ENCODE measurements at places on chromosomes 3 and 15.

GRCh38 chr3:42375121-42375800, 35.1 kb downstream of the LYZL4 start:
- DNase-seq = no peak

DNA sequence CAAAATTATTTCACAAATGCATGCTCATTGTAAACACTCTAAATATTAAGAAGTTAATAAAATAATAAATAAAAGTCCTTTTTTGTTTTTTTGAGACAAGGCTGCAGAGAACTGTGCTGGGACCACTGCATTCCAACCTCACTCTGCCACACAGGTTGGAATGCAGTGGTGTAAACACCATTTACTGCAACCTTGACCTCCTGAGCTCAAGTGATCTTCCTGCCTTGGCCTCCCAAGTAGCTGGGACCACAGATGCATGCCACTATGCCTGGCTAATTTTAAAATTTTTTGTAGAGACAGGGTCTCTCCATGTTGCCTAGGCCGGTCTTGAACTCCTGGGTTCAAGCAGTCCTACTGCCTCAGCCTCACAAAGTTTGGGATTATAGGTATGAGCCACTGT, 578.4 kb downstream of the ZIC1 start:
- no peak for DNase-seq

DNA sequence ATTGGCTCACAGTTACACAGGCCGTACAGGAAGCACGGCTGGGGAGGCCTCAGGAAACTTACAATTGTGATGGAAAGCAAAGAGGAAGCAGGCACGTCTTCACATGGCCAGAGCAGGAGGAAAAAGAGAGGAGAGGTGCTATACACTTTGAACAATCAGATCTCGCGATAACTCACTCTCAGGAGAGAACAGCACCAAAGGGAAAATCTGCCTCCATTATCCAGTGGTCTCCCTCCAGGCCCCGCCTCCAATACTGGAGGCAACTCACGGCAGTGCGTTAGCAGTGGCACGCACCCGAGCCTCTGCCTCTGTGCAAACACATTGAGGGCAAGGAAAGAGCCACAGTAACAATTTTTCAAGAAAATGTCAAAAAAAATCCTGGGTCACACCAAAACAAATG, 11.0 kb downstream of the OSTN start:
- DNase-seq = no peak

DNA sequence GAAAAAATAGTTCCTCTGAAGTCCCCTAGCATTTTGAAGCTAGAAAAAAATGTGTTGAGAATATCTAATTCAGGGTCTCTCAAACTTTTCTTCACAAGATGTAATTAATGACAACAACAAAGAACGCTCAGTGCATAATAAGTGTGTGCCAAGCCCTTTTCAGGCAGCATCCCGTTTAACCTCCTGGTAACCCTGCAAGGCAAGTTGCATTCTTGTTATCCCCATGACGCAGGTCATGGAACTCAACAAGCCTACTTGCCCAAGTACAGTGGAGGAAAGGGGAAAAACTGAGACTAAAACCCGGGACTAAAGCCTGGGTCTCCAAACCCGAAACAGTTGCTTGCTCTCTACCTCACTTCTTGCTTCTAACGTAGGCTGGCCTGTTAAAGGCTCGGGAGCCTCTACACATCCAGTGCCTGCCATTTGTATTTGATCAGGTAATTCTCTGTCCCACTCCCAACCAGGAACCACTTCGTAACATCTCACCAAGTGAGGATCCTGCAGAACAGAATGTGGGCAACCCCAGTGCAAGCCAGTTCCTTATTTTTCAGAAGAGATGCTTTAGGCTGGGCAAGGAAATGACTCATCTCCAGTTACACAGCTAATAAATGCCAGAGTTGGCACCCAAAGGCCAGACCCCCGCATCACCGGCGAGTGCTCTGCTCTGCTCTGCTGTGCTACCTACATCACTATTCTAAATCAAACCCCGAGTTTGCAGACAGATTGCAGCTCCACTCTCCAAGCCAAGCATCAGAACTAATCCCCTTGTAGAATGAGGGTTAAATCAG, 28.3 kb downstream of the LMCD1 start:
- DNase-seq = no peak

DNA sequence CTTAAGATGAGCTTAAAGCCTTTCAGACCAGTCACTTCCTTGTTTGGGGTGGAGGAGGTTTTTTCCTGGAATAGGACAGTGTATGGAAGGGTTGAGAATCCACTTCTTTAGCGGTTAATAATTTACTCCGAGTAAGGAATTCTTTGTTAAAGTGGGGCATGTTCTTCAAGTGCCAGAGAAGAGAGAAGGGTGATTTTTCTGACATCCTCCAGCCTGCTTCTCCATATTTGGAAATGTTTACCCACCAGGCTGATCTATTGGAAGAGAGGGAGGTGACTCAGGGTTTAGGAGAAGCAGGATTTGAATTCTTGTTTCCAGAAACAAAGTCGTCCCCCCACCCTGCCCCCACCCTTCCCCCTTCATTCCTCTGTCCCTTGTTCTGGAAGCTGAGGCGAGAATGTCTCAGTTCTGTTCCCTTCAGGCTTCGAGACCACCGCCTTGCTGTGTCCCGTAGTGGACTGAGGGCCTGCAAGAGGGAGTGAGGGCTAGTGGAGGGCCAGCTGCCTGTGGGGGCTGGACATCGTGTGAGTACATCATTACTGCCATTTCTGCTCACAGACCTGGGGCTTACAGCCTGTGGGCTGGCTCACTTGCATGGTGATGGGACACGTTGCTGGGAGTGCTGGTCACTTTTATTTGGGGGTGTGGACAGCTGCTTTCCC, 58.5 kb downstream of the LPP start:
- DNase-seq = no peak

GRCh38 chr3:17116007-17116600, 231.3 kb downstream of the PLCL2 start:
- no peak for DNase-seq

- DNase-seq = no peak
These were observed 99.6 kb downstream of the SLC25A26 start for GRCh38 chr3:66320390-66320789.

DNA sequence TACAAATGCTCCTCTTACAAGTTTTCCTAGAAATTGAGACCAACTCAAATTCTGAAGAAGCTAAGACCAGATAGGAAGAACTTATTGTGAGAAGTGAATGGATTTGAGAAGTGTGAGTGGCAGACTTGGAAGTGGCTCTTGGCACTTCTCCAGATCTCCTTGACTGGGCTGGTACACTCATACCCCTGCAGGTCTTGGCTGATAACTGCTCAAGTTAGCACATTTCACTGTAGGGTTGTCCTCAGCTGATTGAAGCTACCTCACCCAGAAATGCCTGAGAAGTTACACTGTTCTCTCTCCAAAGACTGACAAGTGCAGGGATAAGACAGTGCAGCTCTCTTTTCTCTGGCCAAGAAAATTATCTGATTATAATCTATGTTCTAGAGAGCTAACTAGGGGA, 16.5 kb upstream of the CLDN1 start:
- DNase-seq = no peak

DNA sequence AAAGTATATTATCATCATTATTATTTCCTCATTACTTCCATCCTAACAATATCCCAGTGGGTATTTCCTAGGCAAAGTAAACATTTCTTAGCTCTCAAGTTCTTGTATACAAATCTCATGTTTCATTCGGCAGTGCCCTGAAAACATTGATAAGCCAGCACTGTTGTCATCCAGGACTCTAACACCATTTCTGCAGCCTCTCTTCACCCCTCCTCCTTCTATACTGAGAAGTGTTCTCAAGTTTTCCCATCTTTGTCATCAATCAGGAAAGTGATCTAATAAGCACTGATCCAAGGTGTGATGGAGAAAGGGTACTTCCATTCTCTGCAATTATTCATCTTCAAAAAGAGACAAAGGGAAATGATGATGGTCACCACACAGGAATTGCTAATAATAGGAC, 168.4 kb upstream of the CCDC54 start:
- no peak for DNase-seq

- DNase-seq = no peak
These were observed 240.9 kb upstream of the EIF1B start for GRCh38 chr3:40068636-40069035.

DNA sequence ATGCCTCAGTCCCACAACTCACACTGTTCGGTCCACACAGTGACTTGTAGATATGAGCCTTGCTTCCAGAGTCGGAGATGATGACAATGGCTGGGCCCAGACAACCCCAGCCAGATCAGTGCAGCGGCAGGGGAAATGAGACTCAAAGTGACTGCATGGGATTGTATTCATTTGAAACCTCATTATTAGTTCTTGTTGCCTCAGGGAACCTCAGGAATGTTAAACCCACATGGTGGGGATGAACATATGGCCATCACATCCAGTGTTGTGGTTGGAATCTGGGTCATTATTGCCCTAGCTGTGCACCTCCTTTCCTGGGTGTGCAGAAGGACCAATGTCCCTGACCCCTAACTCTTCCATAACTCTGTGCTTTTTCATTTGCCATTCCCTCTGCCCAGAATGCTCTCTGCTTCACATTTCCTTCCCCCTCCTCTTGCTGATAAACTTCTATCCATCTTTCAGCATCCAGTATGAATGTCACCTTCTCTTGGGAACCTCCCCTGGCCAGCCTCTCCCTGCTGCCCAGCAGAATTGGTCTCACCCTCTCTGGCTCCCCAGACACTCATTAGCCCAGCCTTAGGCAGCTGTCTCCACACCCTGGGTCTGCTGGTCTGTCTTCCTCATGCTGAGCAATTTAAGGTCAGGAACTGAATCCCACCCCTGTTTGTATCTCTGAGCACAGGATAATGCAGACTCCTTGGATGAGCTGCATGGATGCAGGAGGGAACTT, 67.0 kb upstream of the TNFAIP8L3 start:
- no peak for DNase-seq

DNA sequence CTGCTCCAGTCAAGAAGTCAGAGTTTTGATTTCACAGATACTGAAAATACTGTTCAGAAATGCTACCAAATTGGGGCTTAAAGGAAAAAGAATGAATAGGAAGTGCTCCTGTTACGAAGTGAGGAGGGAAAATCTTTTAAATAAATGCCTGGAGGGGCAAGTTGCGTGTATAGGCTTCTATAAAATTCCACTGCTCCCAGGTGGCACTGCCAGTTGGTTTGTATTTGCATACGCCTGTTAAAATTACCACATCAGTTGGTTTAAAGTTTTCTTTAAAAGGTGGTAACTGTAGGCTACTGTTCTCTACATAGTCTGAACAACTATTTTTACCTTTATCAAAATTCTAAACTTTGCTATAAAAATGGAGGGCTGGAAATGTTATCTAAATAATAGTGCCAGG, 123.5 kb downstream of the DLG1 start:
- no peak for DNase-seq

- DNase-seq = no peak
These were observed 1.1 kb upstream of the TPM1 start for GRCh38 chr15:63041402-63041973.

- DNase-seq = no peak
These were observed 107.3 kb upstream of the SELENOK start for GRCh38 chr3:53998980-53999379.

DNA sequence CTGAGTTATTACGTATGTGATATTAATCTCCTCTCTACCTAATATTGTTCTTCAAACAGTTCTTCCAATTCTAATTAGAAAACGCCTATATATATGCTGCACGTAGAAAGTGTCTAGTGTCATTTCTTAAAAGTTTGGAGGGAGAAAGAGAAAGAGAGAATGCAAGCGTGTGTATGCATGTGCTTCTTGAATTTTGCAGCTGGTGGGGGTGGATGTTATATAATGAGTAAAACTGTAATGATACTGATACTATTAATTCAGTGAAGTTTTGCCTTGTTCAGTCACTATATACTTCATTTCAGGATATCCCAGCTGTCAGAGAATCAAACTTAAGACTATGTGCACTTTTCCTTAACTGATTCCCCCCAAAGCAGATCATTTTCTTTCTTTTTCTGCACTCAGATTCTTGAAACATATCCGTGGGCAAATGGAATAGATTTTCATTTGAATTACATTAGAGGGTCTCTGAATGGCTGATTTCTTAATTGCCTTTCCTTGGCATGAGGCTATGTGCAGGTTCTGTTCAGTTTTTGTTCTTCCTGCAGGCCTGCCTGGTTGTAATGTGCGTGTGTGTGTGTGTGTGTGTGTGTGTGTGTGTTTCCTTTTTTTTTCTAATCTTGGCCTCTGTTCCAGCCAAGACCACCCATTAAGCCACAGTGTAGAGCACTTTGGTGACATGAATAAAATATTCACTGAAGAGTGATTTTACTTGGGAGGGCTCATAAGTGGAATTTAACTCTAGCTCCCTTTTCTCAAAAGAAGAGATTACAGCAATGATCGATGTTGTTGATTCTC, 617.5 kb downstream of the RBMS3 start:
- DNase-seq = no peak

GRCh38 chr3:177212278-177212610, 15.0 kb upstream of the TBL1XR1 start:
- no peak for DNase-seq

- DNase-seq = no peak
These were observed 33.7 kb upstream of the TEX264 start for GRCh38 chr3:51637144-51637940.

GRCh38 chr3:31043184-31043819, 148.8 kb upstream of the GADL1 start:
- DNase-seq = no peak

- no peak for DNase-seq
These were observed 81.2 kb downstream of the FBXL22 start for GRCh38 chr15:63678393-63678792.

Measured in NCI-H1930 (cell line).